Type B pancreatic cell (in vitro differentiated cells): ENCODE measurements at places on chromosomes 13 and 19.

DNA sequence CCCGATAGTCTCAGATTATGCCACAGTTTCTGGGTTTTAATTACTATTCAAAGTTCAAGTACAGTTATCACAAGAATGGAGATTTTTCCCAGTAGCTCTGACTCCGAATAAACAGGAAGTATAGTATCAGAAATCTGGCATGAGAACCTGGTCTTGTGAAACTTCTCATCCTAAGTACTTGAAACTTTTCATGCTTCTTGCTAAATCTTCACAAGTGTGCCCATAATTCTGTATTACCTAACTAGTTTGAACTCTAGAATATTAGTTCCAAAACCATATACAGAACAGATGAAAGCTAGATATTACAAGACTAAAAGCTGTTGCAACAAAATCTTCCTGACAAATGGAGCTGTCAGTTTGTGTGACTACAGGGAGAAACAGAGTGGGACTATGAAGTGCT, 70.5 kb upstream of the CSNK1A1L start:
- no peak for DNase-seq

GRCh38 chr19:4737955-4738600, 14.4 kb upstream of the DPP9 start:
- DNase-seq: no peak

DNA sequence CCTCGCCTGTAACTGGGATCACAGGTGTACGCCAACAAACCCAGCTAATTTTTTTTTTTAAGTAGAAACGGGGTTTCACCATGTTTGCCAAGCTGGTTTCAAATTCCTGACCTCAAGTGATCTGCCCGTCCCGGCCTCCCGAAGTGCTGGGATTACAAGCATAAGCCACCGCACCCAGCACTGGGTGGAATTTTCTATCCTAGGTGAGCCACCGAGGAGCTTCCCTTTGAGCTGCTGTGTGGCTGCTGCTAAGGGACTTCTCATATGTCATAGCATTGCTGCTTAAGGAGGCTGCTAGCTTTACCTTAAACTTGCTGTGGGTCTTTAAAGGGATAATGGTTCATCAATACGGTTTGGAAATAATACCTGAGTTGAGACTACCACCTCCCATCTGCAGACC, 2.9 kb upstream of the AMER2 start:
- DNase-seq: no peak

GRCh38 chr13:32299893-32300292, 15.3 kb downstream of the ZAR1L start:
- DNase-seq: no peak
